ENCODE measurements at places on chromosomes 3 and 15.

- peak; percentile 14 for DNase-seq
Observed at GRCh38 chr3:138950006-138950644, 3.1 kb downstream of the FOXL2NB start.

GRCh38 chr15:91257746-91258414 lies 157.8 kb downstream of the SV2B start:
- no peak for DNase-seq

- no peak for DNase-seq
Observed at GRCh38 chr3:101536266-101536665, 23.3 kb upstream of the SENP7 start.

GRCh38 chr3:99013777-99014315 lies 112.4 kb upstream of the DCBLD2 start:
- DNase-seq: no peak

DNA sequence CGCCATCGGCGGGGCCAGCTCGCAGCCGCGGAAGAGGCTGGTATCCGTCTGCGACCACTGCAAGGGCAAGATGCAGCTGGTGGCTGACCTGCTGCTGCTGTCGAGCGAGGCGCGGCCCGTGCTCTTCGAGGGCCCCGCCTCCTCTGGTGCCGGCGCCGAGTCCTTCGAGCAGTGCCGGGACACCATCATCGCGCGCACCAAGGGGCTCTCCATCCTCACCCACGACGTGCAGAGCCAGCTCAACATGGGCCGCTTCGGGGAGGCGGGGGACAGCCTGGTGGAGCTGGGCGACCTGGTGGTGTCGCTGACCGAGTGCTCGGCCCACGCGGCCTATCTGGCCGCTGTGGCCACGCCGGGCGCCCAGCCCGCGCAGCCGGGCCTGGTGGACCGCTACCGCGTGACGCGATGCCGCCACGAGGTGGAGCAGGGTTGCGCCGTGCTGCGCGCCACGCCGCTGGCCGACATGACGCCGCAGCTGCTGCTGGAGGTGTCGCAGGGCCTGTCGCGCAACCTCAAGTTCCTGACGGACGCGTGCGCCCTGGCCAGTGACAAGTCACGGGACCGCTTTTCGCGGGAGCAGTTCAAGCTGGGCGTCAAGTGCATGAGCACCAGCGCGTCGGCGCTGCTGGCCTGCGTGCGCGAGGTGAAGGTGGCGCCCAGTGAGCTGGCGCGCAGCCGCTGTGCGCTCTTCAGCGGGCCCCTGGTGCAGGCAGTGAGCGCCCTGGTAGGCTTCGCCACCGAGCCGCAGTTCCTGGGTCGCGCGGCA lies 1.8 kb downstream of the TLNRD1 start:
- DNase-seq: no peak

DNA sequence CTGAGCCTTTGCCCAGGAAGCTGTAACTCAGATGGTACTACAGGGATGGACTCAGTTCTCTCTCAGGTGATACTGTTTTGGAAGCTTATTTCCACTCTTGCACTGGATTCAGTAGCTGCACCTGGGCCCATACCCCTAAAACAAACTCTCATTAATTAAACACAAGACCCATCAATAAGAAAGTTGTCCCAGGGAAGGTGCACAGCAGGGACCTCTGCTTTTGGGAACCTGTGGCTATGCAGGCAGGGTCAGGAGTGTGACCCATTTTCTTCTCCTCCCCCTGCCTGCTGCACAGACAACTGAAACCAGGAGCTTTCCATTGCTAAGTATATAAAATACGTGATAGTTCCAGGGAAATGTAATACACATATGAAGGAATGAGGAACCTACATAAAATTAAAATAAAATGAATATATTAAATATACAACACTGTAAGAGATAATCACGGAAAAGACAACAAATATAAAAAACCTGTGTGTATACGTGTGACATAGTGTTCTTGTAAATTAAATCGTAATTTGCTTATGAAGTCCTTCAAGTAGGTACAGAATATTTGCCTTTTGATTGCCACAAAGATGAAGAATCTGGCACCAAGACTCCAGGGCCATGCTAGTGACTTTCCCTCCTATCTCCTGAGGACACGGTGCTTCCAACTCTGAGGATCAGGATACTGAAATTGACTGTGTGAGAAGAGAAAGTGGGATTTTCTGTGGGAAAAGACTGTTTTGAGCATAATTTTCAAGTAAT lies 101.6 kb upstream of the GOLGA6L6 start:
- no peak for DNase-seq

GRCh38 chr15:57165992-57166391 lies 210.3 kb upstream of the CGNL1 start:
- DNase-seq: no peak

GRCh38 chr15:39250001-39250400 lies 330.9 kb upstream of the THBS1 start:
- no peak for DNase-seq

DNA sequence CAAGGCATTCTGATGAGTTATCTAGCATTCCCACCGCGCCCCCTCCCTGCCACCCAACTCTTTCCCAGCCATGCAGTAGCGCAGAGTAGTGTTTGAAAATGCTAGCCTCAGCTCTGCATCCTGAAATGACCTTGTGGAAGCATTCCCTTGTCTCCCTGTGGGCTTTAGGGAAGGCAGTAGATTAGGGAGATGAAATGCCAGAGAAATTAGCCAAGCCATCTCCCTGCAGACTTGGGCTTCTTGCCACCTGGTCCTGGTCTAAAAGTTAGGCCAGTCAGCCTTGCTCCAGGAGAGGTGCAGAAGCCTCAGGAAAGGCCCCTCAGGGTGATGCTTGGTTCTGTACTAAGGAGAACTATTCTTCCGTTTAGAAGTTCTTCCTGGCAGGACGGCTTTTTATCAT lies 231.2 kb downstream of the CACNA2D3 start:
- no peak for DNase-seq

Measured in stimulated activated CD4-positive, alpha-beta T cell treated with anti-CD3 and anti-CD28 coated beads, Interleukin-2, amount 100 ng/mL, for 48 hours (primary cell).